Common myeloid progenitor, CD34-positive (primary cell): ENCODE measurements at places on chromosomes 3 and 15.

- no peak for DNase-seq
- no peaks in the 10 kb centered on the region for H3K27me3 ChIP-seq
- no peaks in the 10 kb centered on the region for H3K36me3 ChIP-seq
- H3K4me3 ChIP-seq = no peak overlapping the region
Measured at GRCh38 chr3:134090031-134090430, 60.3 kb upstream of the SLCO2A1 start.

GRCh38 chr15:99562238-99562637 lies 3.5 kb upstream of the MEF2A start:
- no peak overlapping the region for H3K4me3 ChIP-seq
- H3K27me3 ChIP-seq = no peaks in the 10 kb centered on the region
- no peaks in the 10 kb centered on the region for H3K36me3 ChIP-seq
- peak; percentile 80 for DNase-seq
- H3K4me1 ChIP-seq = peaks cover 44% of the 10 kb centered on the region

DNA sequence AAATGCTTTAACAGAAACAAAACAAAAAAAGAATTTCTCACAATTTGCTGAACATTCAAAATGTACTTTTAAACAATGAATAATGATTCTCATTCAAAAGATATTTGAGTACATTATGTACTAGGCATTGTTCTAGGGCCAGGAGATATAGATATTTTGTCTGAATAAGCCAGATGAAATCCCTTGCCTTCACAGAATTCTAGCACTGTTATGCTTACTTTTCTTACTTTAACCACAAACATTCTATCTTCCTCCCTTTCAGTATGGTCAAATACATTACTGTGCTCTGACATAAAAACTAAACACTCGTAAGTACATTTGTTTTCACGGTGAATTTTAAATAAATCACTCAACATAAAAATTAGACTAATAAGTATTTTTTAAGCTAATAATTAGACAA lies 116.7 kb downstream of the ADAM10 start:
- H3K36me3 ChIP-seq = peaks cover 6% of the 10 kb centered on the region
- peaks cover 12% of the 10 kb centered on the region for H3K4me1 ChIP-seq
- no peak overlapping the region for H3K4me3 ChIP-seq
- no peaks in the 10 kb centered on the region for H3K27me3 ChIP-seq
- no peak for DNase-seq

DNA sequence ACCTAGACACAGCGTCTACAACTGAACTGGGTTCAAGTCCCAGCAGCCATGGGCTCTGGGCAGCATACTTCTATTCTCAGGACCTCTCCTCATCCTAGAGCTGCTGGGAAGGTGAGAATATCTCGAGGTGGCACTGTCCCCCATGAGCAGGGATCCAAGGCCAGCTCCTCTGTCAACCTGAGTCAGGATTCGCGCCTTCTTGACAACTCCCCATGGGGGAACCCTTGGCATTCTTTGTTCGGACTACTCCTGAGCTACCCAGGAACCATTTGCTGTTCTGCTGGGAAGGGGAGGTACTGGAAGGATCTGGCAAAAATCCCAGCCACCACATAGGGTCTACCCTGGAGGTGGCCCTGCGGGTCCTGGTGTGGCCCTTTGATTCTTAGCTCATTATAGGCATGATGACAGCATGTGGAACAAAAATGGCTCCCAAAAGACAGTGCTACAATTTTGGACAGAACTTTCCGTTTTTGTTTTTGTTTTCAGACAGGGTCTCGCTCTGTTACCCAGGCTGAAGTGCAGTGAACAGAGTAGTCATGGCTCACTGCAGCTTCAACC lies 22.3 kb downstream of the PLXNB1 start:
- no peaks in the 10 kb centered on the region for H3K27me3 ChIP-seq
- no peak for DNase-seq
- H3K36me3 ChIP-seq = no peaks in the 10 kb centered on the region
- H3K4me1 ChIP-seq = no peaks in the 10 kb centered on the region
- no peak overlapping the region for H3K4me3 ChIP-seq

GRCh38 chr15:70197318-70197944 lies 99.7 kb upstream of the TLE3 start:
- H3K4me3 ChIP-seq = no peak overlapping the region

- no peak overlapping the region for H3K27ac ChIP-seq
- no peak overlapping the region for H3K4me3 ChIP-seq
- no peaks in the 10 kb centered on the region for H3K27me3 ChIP-seq
- H3K36me3 ChIP-seq = no peaks in the 10 kb centered on the region
Measured at GRCh38 chr3:64187065-64187959, 38.0 kb downstream of the PRICKLE2 start.

GRCh38 chr15:86197770-86198169 lies 118.1 kb downstream of the AGBL1 start:
- no peaks in the 10 kb centered on the region for H3K4me1 ChIP-seq
- no peak overlapping the region for H3K4me3 ChIP-seq
- no peak overlapping the region for H3K27ac ChIP-seq
- H3K27me3 ChIP-seq = no peaks in the 10 kb centered on the region

GRCh38 chr15:54681584-54681983 lies 515.2 kb downstream of the RSL24D1 start:
- peak; percentile 95 for DNase-seq
- no peak overlapping the region for H3K4me3 ChIP-seq
- no peaks in the 10 kb centered on the region for H3K27me3 ChIP-seq
- peaks cover 4% of the 10 kb centered on the region for H3K4me1 ChIP-seq
- no peaks in the 10 kb centered on the region for H3K36me3 ChIP-seq

DNA sequence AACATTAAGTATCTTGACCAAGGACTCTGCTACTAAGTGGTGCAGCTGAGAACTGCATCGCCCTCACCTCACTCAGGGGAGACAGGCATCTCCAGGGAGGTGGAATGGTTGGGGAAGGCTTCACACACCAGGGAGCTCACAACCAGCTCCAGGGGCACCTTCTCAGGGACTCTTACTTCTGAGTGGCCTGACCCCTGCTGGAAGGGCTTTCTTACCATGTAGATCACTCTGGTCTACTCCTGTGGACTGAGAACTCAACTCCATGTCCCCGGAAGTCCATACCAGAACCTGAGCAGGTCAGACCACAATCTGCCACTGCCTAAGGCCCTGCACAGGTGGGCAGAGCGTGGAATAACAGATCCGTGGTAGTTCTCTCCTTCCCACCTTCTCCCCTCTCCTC lies 140.5 kb downstream of the TLE3 start:
- DNase-seq = peak; percentile 27
- no peak overlapping the region for H3K4me3 ChIP-seq
- H3K27ac ChIP-seq = no peak overlapping the region
- H3K27me3 ChIP-seq = no peaks in the 10 kb centered on the region
- H3K36me3 ChIP-seq = no peaks in the 10 kb centered on the region

- no peak overlapping the region for H3K27ac ChIP-seq
- no peaks in the 10 kb centered on the region for H3K27me3 ChIP-seq
- no peak for DNase-seq
Measured at GRCh38 chr3:157097198-157097597, 62.7 kb downstream of the CCNL1 start.

DNA sequence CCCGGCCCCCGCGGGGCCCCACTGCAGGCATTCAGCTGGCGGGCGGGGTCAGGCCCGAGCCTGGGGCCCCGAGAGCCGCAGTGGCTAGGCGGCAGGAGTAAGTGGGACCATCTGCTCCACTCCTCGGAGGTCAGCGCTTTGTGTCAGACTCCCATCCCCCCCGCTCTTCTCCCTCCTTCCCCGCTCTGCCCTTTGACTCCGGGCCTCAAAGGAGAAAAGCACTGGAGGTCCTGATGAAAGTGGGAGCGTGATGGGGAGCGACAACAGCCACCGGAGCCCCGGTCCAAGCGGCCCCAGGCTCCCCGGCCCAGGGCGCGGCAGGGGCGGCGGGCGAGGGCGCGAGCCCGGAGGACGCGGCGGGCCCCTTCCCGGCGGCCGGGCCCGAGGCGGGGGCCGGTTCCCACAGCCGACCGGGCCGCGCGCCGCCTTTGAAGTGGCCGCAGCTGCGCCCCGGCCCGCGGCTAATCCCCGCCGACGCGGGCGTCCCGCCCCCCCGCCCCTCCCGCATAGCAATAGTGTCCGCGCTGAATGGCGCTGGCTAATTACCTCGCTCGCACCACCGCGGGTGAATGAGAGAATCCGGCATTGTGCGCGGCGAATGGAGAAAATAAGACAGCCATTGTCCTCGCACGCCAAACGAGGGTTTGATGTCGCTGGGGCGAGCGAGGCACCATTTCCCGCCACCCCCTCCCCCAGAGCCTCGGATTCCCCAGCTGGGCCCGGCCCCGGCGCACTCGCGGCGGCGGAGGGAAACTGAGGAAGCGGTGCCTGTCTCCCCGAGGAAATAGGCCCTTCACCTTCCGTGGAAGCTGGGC lies 22.4 kb downstream of the IGDCC3 start:
- H3K27ac ChIP-seq = no peak overlapping the region
- H3K4me1 ChIP-seq = peaks cover 8% of the 10 kb centered on the region
- H3K36me3 ChIP-seq = no peaks in the 10 kb centered on the region

GRCh38 chr3:180646187-180646790 lies 33.0 kb downstream of the CCDC39 start:
- no peak for DNase-seq
- no peaks in the 10 kb centered on the region for H3K36me3 ChIP-seq
- H3K27ac ChIP-seq = no peak overlapping the region

DNA sequence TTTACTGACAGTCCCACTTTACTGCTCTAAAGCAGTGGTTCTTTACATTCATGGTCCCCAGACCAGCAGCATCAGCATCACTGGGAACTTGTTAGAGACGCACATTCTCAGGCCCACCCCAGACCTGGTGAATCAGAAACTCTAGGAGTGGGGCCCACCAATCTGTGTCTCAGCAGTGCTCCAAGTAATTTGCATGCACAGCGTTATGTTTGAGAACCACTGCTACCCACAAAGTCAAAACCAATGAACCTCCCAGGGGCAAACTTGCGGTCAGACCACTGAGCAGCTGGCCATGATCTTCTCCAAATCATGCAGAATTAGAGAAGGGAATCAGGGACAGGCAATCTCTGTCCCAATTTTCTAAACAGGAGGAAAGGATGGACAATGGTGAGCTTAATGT lies 58.5 kb downstream of the ST8SIA2 start:
- H3K27ac ChIP-seq = no peak overlapping the region
- DNase-seq = no peak
- H3K36me3 ChIP-seq = no peaks in the 10 kb centered on the region
- H3K27me3 ChIP-seq = peaks cover 4% of the 10 kb centered on the region

GRCh38 chr15:50259276-50259675 lies 6.2 kb downstream of the HDC start:
- peak overlapping the region; percentile 94 for H3K27ac ChIP-seq
- peaks cover 51% of the 10 kb centered on the region for H3K4me1 ChIP-seq
- H3K36me3 ChIP-seq = no peaks in the 10 kb centered on the region
- H3K27me3 ChIP-seq = no peaks in the 10 kb centered on the region
- no peak for DNase-seq

GRCh38 chr15:49212897-49213296 lies 42.9 kb downstream of the GALK2 start:
- DNase-seq = no peak
- no peaks in the 10 kb centered on the region for H3K4me1 ChIP-seq
- no peak overlapping the region for H3K4me3 ChIP-seq
- H3K27me3 ChIP-seq = no peaks in the 10 kb centered on the region

DNA sequence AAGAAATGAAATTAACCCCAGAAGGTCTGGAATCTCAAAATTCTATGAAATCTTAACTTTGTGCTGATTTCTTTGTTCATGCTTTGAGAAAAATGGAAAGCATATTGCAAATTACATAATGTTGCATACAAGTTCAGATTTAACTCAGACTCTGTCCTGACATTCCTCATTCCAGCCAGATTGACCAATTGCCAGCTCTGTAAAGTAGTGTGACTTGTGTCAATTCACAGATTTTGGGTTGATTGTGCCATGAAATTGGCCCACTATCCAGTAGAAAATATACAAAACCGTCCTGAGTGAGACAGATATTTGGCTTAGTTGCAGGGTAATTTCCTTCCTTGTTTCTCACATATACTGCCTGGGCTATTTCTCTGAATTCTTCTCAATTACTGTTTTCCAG lies 1312.6 kb downstream of the ROBO1 start:
- H3K4me3 ChIP-seq = no peak overlapping the region
- DNase-seq = no peak
- no peaks in the 10 kb centered on the region for H3K27me3 ChIP-seq

- H3K27ac ChIP-seq = no peak overlapping the region
- no peaks in the 10 kb centered on the region for H3K4me1 ChIP-seq
- H3K36me3 ChIP-seq = no peaks in the 10 kb centered on the region
- no peak for DNase-seq
- H3K27me3 ChIP-seq = no peaks in the 10 kb centered on the region
Measured at GRCh38 chr3:19994796-19995195, 17.3 kb downstream of the PP2D1 start.

DNA sequence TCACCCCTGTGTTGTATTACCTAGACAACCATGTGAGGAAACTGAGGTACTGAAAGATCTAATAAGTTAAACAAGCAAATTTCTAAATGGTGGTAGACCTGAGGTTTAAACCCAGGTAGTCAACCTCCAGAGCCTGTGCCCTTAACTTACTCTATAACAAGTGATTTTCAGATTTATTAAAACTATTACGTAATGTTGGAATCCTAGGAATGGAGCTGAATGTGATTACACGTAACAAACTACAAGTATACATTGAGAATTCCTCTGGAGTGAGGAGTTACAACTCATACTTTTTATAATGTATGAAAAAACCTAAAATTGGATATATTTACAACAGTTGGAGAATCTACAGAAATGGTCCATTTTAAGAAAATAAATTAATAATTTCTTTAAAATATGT lies 18.0 kb downstream of the FAM98B start:
- peaks cover 25% of the 10 kb centered on the region for H3K36me3 ChIP-seq
- no peak for DNase-seq
- H3K4me3 ChIP-seq = no peak overlapping the region
- H3K4me1 ChIP-seq = no peaks in the 10 kb centered on the region
- no peaks in the 10 kb centered on the region for H3K27me3 ChIP-seq

GRCh38 chr3:101189796-101190195 lies 130.6 kb downstream of the IMPG2 start:
- DNase-seq = no peak
- H3K4me1 ChIP-seq = no peaks in the 10 kb centered on the region
- no peak overlapping the region for H3K4me3 ChIP-seq
- no peaks in the 10 kb centered on the region for H3K27me3 ChIP-seq
- H3K27ac ChIP-seq = no peak overlapping the region

DNA sequence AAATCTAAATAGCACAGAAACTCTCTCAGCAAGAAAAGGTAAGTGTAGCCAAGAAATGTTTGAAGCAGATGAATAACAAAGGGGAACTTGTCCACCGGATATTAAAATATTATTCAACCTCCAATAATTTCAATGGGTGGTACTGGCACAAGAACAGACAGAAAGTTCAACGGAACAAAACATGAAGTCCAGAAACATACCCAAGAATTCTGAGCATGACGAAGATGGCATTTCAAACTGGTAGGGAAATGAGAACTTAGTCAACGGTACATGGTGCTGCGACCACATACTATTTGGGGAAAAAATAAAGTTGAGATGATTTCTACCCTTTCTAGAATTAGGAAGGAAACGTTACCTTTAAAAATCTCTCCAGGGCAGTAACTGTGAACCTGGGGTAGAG lies 5.5 kb downstream of the CHSY1 start:
- no peak overlapping the region for H3K4me3 ChIP-seq
- peak overlapping the region; percentile 29 for H3K27ac ChIP-seq
- peaks cover 2% of the 10 kb centered on the region for H3K36me3 ChIP-seq
- DNase-seq = no peak

GRCh38 chr3:50297896-50298725 lies 1.1 kb downstream of the HYAL3 start:
- no peaks in the 10 kb centered on the region for H3K36me3 ChIP-seq

- no peaks in the 10 kb centered on the region for H3K27me3 ChIP-seq
- H3K4me3 ChIP-seq = no peak overlapping the region
- H3K27ac ChIP-seq = no peak overlapping the region
- DNase-seq = no peak
Measured at GRCh38 chr3:27034255-27034654, 334.9 kb downstream of the NEK10 start.
